Left lung (tissue), 14 donors: ENCODE measurements at places on chromosomes 7 and 10. TPM values are rescaled to one million over a fixed set of nuclear protein-coding genes. Genes with fewer than 3 reads are reported as not detected.

- DNase-seq = no peak
- H3K36me3 ChIP-seq = no peaks in the 10 kb centered on the region
- H3K4me1 ChIP-seq = no peaks in the 10 kb centered on the region
- no peaks in the 10 kb centered on the region for H3K27me3 ChIP-seq
These were observed 94.2 kb upstream of the CXCL12 start for GRCh38 chr10:44478876-44479705.

Gene GNGT1
- total RNA-seq = not detected

DNA sequence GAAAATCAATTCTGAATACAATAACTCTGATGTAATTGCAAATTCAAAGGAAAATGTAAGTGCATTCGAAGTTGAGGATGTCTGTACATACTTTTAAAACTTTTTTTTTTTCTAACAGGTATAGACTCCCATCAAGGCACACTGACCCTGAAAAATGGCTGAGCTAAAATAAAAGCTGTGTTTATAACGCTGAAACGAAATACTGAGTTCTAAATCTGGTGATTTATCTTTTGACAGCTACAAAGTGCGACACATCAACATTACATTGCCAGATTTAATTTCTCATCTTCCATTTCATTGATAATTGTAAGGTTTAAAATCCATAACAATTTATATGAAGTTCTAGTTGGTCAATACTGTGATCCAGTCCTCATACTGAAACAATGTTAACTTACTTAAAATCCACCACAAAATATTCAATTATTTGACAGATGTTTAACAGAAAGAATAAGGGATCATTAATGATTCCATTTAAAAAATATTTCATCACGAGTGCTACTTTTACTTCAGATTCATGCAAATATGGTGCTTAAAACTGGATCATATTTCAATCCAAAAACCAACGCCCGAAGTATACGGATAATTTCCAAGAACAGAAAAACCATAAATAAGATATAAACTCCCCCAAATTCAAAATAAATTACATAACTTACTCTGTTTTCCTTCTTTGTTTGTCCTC lies 1.4 kb downstream of the RAB11FIP2 start:
- no peaks in the 10 kb centered on the region for H3K36me3 ChIP-seq
- H3K4me1 ChIP-seq = peaks cover 45% of the 10 kb centered on the region
- H3K27me3 ChIP-seq = no peaks in the 10 kb centered on the region
- H3K27ac ChIP-seq = peak overlapping the region; percentile 94
- no peak for DNase-seq

Gene CALHM2
- total RNA-seq = 60.2 TPM

- H3K27ac ChIP-seq = no peak overlapping the region
- DNase-seq = no peak
- no peaks in the 10 kb centered on the region for H3K27me3 ChIP-seq
- no peaks in the 10 kb centered on the region for H3K36me3 ChIP-seq
- H3K4me1 ChIP-seq = no peaks in the 10 kb centered on the region
These were observed 238.2 kb downstream of the SKAP2 start for GRCh38 chr7:26626156-26626555.

Gene CLEC2L
- total RNA-seq = not detected

- peaks cover 13% of the 10 kb centered on the region for H3K4me1 ChIP-seq
- peaks cover 4% of the 10 kb centered on the region for H3K27me3 ChIP-seq
- H3K36me3 ChIP-seq = no peaks in the 10 kb centered on the region
- peak overlapping the region; percentile 59 for H3K27ac ChIP-seq
- DNase-seq = no peak
These were observed 22.2 kb downstream of the AZGP1 start for GRCh38 chr7:99953649-99954048.

Gene PAPSS2
- 183 TPM for total RNA-seq

- no peaks in the 10 kb centered on the region for H3K27me3 ChIP-seq
- no peak overlapping the region for H3K27ac ChIP-seq
- no peaks in the 10 kb centered on the region for H3K4me1 ChIP-seq
- no peaks in the 10 kb centered on the region for H3K36me3 ChIP-seq
- no peak for DNase-seq
These were observed 232.0 kb downstream of the SH2D4B start for GRCh38 chr10:80769700-80770160.

GRCh38 chr10:61985715-61986114 lies 84.2 kb downstream of the ARID5B start:
- H3K27ac ChIP-seq = no peak overlapping the region
- no peak overlapping the region for H3K4me3 ChIP-seq
- no peaks in the 10 kb centered on the region for H3K36me3 ChIP-seq
- H3K4me1 ChIP-seq = no peaks in the 10 kb centered on the region
- no peaks in the 10 kb centered on the region for H3K27me3 ChIP-seq

Gene OR2A1
- total RNA-seq = not detected

Gene OR6B1
- not detected for total RNA-seq

DNA sequence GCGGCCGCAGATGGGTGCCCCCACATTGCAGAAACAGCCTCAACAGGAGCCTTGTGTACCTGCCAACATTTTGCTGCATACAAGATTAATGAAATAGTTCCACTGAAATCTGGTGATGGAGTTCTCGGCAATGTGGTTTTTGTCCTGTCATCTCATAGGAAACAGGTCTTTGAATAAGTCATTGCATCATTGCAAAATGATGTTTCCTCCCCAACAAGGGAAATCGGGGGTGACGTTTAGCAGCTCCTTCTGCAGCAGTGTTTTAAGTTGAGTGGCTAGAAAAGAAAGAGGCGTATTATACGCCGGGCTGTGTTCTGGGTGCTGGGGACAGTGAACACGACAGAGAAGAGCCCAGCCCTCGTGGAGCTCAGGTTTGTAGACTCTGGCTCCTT lies 177.0 kb downstream of the PRKAG2 start:
- no peaks in the 10 kb centered on the region for H3K36me3 ChIP-seq
- no peaks in the 10 kb centered on the region for H3K27me3 ChIP-seq
- H3K27ac ChIP-seq = no peak overlapping the region
- H3K4me1 ChIP-seq = no peaks in the 10 kb centered on the region

- H3K27me3 ChIP-seq = peaks cover 63% of the 10 kb centered on the region
- no peak overlapping the region for H3K4me3 ChIP-seq
- DNase-seq = no peak
- H3K27ac ChIP-seq = no peak overlapping the region
- no peaks in the 10 kb centered on the region for H3K36me3 ChIP-seq
These were observed 2.0 kb downstream of the PLCE1 start for GRCh38 chr10:93995598-93996271.

Gene CFAP43
- 7.4 TPM for total RNA-seq

- no peak overlapping the region for H3K4me3 ChIP-seq
- no peaks in the 10 kb centered on the region for H3K27me3 ChIP-seq
- H3K4me1 ChIP-seq = no peaks in the 10 kb centered on the region
- H3K27ac ChIP-seq = no peak overlapping the region
- no peak for DNase-seq
- no peaks in the 10 kb centered on the region for H3K36me3 ChIP-seq
These were observed 891.1 kb upstream of the GHITM start for GRCh38 chr10:83248106-83248631.

Gene MCM10
- 4.2 TPM for total RNA-seq

Gene TNRC18
- 102 TPM for total RNA-seq

Gene CFAP70
- 0.87 TPM for total RNA-seq

- no peak overlapping the region for H3K4me3 ChIP-seq
These were observed 56.2 kb upstream of the TM9SF3 start for GRCh38 chr10:96642973-96643372.

- H3K36me3 ChIP-seq = peaks cover 21% of the 10 kb centered on the region
- no peak for DNase-seq
- peaks cover 44% of the 10 kb centered on the region for H3K4me1 ChIP-seq
These were observed 3.2 kb downstream of the HHEX start for GRCh38 chr10:92692697-92693533.

- no peak for DNase-seq
- no peak overlapping the region for H3K27ac ChIP-seq
- H3K4me3 ChIP-seq = no peak overlapping the region
- no peaks in the 10 kb centered on the region for H3K4me1 ChIP-seq
These were observed 77.5 kb upstream of the SORCS3 start for GRCh38 chr10:104563548-104563947.

Gene ZYX
- 180 TPM for total RNA-seq

Gene CRTAC1
- 12.9 TPM for total RNA-seq

Gene FASTK
- 63.5 TPM for total RNA-seq

DNA sequence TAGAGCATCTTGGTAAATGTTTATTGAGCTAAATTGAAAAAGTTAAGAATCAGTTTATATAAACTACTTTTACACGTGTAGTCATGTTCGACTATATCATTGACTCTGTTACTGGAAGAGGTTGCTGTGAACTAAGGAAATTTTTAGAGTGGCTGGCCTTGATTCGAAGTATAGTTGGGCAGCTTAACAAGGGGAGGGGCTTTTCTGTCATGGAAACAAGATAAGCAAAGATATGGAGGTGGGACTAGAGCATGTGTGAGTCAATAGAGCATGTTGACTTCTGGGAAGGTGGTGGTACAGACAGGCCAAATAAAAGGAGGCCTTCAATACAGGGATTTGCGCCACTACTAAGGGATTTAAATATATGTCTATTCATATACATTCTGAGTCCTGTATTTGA lies 7.6 kb downstream of the ATP5F1C start:
- no peak overlapping the region for H3K27ac ChIP-seq
- peak; percentile 32 for DNase-seq
- no peaks in the 10 kb centered on the region for H3K27me3 ChIP-seq
- peaks cover 43% of the 10 kb centered on the region for H3K4me1 ChIP-seq
- H3K4me3 ChIP-seq = no peak overlapping the region

DNA sequence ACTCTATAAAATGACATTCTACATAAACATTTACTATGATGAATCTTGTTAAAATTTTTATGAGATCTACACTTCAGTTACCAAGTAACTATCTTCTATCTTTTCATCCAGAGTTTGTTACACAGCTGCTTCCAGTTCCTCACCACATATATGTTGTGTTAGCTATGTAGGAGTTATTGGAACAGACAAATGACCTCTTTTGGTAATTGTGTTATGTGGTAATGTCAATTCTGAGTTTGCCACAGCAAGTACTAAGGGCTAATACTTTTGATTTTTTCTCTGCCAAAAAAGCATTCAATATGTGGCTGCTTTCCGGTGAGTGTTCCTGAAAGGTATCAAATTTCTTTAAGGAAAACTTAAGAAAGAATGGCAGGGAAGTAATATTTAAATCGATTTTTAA lies 573.9 kb upstream of the PCDH15 start:
- no peak overlapping the region for H3K4me3 ChIP-seq
- DNase-seq = no peak
- no peaks in the 10 kb centered on the region for H3K4me1 ChIP-seq
- H3K27me3 ChIP-seq = no peaks in the 10 kb centered on the region
- H3K27ac ChIP-seq = no peak overlapping the region
- H3K36me3 ChIP-seq = no peaks in the 10 kb centered on the region

Gene C10orf53
- total RNA-seq = not detected

Gene GPRIN2
- 39.8 TPM for total RNA-seq

DNA sequence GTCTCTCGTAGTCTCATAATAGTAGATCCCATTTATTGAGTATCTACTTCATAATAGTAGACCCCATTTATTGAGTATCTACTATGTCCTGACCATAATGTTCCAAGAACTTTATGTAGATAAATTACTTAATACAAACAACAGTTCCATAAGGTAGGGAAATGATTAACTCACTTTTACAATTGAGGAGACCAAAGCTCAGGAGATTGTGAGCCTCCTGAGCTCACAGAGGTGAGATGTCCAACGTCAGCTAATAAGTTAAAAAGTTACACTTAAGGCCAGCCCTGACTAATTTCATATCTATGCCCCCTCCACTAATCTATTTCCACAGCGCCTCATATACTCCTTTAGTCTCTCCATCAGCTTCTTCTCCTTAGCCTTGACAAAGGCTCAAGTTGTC lies 17.5 kb upstream of the GGCT start:
- no peaks in the 10 kb centered on the region for H3K27me3 ChIP-seq
- no peaks in the 10 kb centered on the region for H3K36me3 ChIP-seq
- no peak overlapping the region for H3K4me3 ChIP-seq

DNA sequence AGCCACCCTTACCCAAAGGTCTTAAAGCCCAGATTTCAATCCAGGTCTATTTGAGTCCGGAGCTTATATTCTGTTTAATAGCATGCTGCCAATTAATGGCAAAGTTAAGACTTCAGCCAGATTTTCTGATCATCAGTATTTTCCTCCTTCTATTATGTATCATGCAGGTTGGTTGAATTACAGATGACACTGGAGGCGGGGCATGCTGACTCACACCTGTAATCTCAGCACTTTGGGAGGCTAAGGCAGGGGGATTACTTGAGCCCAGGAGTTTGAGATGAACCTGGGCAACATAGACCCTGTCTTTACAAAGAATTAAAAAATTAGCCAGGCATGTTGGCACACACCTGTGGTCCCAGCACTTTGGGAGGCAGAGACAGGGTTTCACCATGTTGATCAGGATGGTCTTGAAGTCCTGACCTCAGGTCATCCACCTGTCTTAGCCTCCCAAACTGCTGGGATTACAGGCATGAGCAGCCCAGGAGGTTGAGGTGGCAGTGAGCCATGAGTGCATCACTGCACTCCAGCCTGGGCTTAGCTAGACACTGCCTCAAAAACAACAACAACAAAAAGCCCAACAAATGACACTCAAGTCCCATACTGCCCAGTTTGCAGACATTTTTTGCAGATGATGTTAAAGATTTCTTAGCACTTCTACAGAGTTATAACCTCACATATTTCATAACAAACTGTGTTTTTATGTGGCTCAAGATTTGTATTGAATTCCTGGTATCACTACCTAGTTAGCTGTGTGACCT lies 62.5 kb downstream of the MCU start:
- no peaks in the 10 kb centered on the region for H3K4me1 ChIP-seq
- no peaks in the 10 kb centered on the region for H3K27me3 ChIP-seq
- no peak overlapping the region for H3K4me3 ChIP-seq
- no peak for DNase-seq
- no peaks in the 10 kb centered on the region for H3K36me3 ChIP-seq

DNA sequence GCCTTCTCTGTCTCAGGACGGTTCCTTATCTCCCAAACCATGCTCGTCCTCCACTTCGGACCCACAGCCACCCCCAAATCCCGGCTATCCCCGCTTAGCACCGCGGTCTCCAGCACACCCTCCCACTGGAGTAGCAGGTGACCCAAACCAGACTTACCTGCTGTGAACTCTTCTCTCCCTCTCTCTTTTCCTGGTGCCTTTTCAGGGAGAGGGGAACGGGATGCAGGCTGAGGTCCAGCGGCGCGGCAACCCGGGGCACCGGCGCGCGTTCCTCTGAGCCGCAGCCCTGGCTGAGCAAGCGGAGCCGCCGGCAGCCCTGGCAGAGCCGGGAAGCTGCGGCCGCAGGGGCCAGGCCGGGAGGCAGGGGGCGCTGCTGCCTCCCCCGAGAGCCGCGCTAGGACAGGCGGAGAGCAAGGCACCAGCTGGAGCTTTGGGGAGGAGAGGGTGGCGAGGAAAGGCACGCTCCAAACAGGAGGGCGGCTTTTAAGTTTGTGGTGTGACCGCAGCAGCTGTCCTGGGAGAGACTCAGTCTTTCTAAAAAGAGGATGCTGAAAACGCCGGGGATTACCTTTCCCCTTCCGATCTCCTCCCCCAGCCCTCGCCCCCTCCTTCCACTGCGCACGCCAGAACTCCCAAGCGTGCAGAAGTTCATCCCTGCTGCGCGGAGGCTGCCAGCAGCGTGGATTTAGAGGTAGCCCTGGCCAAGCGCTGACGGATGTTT lies at the start of gene SEMA3D:
Gene SEMA3D (minus strand): TSS at position 536 of the 721 bp plus-strand sequence. CDS start 65,165 bp downstream, outside the sequence.
- peak within 1 kb of the TSS; percentile 78 for H3K27ac ChIP-seq
- peaks cover 55% of the 10 kb centered on the region for H3K27me3 ChIP-seq

GRCh38 chr7:118745927-118746326 lies 521.4 kb downstream of the ANKRD7 start:
- H3K4me1 ChIP-seq = no peaks in the 10 kb centered on the region
- H3K27ac ChIP-seq = no peak overlapping the region
- DNase-seq = no peak
- no peaks in the 10 kb centered on the region for H3K27me3 ChIP-seq
- H3K4me3 ChIP-seq = no peak overlapping the region

Gene C10orf67
- 0.68 TPM for total RNA-seq

Gene PNLIPRP2
- not detected for total RNA-seq

GRCh38 chr10:97612386-97612785 lies 20.9 kb downstream of the MORN4 start:
- no peak for DNase-seq
- H3K36me3 ChIP-seq = no peaks in the 10 kb centered on the region
- H3K4me1 ChIP-seq = no peaks in the 10 kb centered on the region
- no peaks in the 10 kb centered on the region for H3K27me3 ChIP-seq
- H3K27ac ChIP-seq = no peak overlapping the region
- H3K4me3 ChIP-seq = no peak overlapping the region
